Femur (tissue), 1 donor: ENCODE measurements at places on chromosomes 16 and 17.
A peak's percentile ranks its signal among the peaks of the same experiment; 100 is the strongest.

- peak; percentile 40 for DNase-seq
These were observed 169.4 kb downstream of the SNX29 start for GRCh38 chr16:12145918-12146317.

DNA sequence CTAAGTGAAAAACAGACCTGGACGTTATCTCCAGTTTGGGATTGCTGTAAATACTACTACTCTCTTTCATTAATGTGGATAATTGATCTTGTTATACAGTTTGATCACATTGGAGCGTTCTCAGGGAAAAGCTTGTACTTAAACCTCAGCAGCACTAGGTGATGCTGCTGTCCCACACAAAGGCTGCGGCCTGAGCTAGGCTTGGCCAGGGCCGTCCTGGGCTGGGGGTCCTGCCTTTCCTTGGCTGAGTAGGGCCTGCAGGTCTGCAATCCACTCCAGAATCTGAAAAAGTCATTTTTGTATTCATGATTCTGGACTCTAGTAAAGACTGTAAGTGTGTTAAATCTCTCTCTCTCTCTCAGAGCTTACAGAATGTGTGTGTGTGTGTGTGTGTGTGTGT, 23.7 kb upstream of the PMFBP1 start:
- no peak for DNase-seq

DNA sequence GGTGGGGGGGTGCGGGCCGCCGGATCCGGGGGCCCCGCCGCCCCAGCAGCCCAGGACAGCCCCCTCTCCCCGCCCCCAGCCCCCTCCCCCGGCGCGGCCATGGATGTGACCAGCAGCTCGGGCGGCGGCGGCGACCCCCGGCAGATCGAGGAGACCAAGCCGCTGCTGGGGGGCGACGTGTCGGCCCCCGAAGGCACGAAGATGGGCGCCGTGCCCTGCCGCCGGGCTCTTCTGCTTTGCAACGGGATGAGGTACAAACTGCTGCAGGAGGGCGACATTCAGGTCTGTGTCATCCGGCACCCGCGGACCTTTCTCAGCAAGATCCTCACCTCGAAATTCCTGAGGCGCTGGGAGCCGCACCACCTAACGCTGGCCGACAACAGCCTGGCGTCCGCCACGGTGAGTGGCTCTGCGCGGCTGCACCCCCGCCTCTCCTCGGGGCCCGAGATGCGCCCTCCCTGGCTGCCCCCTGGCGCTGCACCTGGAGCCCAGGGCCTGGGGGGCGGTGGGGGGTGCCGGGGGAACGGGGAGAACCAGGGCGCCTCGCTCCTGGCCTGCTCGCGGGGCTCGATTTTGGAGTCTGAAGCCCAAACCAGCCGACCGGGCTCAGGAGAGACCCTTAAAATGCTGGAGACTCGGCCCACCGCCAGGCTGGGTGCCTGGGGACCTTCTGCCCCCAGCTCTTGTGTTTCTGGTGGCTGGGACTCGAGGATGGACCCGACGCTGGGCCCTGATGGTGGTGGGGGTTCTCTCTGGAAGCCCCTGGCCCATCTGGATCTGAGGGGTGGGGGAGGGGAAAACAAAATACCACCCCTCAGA, 744 bp downstream of the CMIP start:
- DNase-seq = peak; percentile 60

DNA sequence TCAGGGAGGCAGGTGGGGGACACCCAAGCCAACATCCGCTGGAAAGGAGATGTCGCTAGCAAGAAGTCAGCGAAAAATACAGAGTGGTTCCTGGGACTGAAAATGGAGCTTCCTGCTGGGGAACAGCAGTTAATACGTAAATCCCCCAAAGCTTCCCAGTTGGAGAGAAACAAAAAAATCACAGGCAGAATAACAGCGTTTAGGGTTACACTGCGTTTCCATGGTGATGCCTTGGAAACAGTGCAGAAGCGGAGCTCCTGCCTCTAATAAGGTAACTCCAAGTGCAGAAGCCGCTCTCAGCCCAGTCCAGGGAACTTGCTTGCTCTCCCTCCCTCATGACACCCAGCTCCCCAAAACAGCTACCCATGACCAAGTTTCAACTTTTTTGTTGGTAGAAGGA, 73.4 kb downstream of the PLD6 start:
- peak; percentile 77 for DNase-seq

DNA sequence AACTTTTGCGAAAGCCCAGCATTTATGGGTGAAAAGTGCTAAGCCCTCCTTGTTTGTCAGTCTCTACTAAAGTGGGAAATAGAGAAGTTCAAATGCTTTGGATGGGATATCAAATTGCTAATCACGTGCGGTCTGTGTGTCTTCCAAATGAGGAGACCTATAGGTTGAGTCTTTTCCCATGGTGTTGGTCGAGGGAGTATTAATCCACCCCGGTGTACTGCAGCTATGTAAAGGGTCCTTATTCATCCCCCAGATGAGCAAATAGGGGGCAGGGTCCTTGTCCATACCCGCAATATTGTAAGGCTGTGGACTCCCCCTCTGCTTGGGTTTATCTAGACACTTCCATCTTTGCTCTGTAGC, 14.6 kb downstream of the KIAA0513 start:
- DNase-seq = no peak

DNA sequence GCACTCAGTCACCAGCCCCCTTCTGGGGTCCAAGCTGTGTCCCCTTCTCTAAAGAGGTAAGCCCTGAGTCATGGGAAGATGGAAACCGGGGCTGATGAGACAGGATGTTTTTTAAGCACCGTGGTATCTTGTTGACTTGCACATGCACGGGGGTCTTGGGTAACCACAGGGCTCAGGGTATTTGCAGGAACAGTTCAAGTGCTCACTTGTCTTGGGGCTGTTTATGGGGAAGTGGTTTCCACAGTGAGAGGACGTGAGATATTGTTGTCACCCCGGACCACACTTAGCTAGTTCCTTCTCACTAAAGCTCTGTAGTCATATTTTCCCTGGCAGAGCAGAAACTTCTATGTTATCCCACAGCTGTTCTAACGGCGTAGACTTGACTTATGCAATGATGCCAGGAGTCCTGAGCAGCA, 7.7 kb downstream of the CCL3L1 start:
- DNase-seq = no peak

DNA sequence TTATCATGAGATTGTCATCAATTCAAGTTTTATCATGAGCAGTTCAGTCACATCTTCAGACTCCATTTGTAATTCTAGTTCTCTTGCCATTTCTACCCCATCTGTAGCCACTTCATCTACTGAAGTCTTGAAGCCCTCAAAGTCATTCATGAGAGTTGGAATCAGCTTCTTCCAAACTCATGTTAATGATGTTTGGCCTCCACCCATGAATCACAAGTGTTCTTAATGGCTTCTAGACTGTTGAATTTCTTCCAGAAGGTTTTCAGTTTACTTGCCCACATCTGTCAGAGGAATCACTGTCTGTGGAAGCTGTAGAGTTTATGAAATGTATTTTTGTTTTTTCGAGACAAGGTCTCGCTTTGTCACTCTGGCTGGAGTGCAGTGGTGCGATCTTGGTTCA, 16.0 kb downstream of the NSRP1 start:
- no peak for DNase-seq

GRCh38 chr17:80455336-80455710, 21.1 kb downstream of the NPTX1 start:
- no peak for DNase-seq

- no peak for DNase-seq
These were observed 1.8 kb downstream of the LCAT start for GRCh38 chr16:67942200-67942509.

- no peak for DNase-seq
These were observed 16.9 kb downstream of the ADAD2 start for GRCh38 chr16:84207879-84208278.

- DNase-seq = no peak
These were observed 121.1 kb downstream of the CYLD start for GRCh38 chr16:50862818-50863643.

DNA sequence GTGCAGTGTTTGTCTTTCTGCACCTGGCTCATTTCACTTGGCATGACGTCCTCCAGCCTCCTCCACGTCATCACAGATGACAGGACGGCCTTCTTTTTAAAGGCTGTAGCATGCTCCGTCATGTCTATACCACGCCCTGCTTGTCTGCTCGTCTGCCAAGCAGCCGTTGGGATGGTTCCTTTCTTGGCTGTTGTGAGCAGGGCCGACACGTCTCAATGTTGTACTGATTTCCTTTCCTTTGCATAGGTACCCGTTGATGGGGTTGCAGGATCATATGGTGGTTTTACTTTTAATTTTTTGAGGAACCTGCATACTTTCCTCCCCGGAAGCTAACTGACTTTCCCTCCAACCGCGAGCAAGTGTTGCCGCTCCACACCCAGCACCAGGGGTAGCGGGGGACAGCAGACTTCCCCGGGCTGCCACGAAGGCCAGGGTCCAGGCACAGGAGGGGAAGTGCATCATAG, 212.2 kb upstream of the ZNF469 start:
- DNase-seq = peak; percentile 8

DNA sequence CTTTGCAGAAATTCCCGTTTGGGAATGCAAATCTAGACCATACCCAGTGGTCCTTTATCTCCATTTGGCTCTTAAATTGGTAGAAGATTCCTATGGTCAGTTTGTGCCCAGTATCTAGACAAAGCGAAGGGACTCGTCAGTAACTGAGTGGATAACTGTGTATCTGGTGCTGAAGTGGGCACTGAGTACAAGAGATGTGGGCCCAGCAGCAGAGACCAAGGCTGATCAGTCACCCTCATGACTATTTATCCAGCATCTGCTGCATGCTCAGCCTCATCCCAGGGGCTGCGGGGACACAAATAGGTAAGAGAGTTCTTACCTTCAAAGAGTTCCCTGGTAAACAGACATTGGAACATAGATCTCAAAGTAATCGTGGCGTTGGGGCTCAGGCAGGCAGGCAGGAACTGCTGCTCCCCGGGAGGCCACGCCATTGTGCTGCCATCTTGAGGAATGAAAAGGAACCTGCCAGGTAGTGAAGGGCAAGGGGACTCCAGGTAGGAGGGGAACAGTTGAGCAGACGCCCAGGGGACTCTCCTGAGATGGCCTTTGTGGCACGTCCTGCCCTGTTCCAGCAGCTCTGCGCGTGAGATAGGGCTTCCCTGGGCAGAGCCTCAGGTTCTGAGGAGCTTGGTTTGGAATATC, 10.3 kb downstream of the NT5M start:
- DNase-seq = no peak

- no peak for DNase-seq
These were observed 115.1 kb downstream of the CYLD start for GRCh38 chr16:50856991-50857390.

DNA sequence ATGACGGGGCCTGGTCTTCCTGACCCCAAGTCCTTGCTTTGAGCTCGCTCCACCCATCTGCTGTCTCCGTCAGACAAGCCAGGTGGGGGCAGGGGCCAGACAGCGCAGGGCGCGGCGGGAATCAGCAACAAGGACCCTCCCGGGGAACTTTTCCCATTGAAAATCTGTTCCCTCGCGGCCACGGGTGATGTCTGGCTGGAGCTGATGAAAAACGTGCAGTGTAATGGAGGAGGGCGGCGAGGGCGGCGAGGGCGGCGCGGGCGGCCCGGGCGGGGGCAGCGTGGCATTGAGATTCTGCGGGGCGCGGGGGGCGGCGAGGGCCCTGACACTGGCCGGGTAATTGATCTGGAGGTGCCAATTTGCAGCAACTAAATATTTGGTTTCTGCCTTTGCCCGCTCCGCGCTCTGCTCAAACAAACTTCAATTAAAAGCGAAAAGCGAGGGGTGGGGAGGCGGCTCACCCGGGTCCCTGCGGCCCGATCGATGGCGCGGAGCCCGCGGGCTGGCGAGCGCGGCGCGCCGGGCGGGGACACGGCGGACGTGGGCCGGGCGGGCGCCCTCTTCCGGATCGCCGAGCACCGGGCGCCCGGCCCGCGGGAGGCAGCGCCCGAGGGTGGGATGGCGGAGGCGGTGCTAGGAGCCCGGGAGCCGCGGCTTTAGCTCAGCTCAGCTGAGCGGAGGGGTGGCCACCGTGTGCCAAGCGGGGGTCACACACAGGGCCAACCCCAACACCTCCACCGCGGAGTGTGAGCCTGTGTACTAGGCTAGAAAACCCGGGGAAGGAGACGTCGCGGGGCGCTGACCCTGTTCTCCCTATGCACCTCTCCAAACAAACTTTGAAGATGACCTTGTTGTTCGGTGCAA, 32.4 kb downstream of the DCAKD start:
- DNase-seq = peak; percentile 65

- DNase-seq = peak; percentile 17
These were observed 54.5 kb upstream of the MTSS2 start for GRCh38 chr16:70740174-70740913.

DNA sequence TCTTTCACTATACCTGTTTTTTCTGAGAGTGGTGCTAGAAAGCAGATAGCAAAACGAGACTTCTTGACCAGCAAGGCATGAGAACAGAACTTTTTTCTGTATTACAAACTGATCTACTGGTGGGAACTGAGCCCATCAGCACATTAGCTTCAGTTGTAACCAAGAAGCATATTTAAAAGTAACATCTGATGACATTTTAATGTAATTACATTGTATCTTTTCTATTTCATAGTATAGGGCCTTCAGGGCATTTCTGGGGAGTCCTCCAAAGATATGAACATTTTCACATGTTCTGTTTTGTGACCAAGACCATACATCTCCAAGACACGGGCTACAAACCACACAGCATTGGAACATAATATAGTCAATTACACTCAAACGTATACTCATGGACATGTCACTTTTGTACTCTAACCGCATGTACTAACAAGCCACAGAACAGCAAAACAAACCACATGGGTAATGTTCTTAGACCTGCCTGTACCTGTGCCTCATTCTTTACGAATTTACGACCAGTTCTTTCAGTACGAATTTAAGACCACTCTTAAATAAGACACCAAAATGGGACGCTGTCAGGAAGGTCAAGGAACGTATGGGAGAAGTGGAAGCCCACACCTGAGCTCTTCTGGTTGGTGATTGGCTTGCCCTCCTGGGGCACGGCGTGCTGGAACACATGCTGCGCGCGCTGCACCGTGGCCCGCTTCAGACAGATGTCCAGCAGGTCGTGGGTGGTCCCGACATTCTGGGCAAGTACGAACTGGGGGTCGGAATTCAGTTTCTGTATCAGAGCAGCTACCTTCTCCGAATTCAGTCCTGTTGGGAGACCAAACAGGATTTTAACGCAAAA, 825 bp downstream of the BLMH start:
- DNase-seq = peak; percentile 53

DNA sequence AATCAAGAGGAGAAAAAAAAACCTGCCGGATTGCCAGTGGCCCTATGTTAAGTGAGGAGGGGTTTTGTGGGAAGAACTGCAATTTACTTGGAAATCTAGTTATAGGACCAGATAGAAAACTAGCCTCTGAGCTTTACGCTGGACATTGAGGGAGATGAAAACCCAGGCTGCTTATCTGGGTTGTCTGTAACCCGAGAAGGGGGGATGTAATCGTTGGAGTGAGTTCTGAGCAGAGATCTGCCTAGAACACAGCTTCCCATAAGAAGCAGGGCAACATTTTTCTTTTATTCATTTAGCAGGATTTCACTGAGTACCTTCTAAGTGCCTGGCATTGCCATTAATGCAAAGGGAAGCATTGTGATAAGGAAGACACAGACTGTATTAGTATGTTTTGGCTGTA, 70.6 kb downstream of the KATNIP start:
- DNase-seq = no peak

- DNase-seq = no peak
These were observed 19.0 kb downstream of the LMF1 start for GRCh38 chr16:951660-952301.
